ENCODE measurements at places on chromosomes 2 and 18.

DNA sequence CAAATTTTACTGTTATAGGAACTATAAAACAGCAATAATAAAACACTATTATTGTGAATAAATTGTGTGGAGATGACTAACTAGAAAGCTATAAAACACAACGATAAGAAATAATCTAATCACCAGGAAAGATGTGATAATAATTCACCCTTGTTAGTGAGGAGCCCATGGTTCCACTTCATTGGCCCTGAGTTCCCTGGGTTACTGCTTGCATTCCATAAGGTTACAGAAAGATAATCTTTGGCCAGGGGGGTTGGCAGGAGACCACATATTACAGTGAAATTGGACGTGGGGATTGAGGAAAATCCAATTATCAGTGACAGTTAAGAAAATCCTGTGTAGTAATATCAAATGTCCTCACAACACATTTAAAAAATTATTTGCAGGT, 2.5 kb upstream of the CPO start:
- DNase-seq, result no peak

GRCh38 chr2:59888015-59888414, 665.4 kb downstream of the BCL11A start:
- DNase-seq, result no peak

DNA sequence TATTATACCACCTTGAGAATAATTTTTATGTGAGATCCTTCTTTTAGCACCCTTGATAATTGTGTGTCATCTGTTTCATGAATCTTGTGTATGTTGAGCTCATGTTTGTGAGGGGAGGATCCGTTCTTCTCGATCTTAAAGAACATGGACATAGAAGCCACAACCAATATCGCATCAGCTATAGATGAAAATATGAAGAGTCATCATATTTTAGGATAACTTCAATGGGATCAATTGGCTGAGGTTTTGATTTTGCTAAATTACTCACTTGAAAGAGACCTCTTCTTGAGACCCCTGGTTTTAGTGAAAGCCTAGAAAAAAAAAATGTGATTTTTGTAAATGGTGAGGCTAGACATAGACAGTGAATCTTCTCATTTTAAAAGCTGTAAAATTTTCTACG, 385.3 kb upstream of the NRP2 start:
- no peak for DNase-seq

DNA sequence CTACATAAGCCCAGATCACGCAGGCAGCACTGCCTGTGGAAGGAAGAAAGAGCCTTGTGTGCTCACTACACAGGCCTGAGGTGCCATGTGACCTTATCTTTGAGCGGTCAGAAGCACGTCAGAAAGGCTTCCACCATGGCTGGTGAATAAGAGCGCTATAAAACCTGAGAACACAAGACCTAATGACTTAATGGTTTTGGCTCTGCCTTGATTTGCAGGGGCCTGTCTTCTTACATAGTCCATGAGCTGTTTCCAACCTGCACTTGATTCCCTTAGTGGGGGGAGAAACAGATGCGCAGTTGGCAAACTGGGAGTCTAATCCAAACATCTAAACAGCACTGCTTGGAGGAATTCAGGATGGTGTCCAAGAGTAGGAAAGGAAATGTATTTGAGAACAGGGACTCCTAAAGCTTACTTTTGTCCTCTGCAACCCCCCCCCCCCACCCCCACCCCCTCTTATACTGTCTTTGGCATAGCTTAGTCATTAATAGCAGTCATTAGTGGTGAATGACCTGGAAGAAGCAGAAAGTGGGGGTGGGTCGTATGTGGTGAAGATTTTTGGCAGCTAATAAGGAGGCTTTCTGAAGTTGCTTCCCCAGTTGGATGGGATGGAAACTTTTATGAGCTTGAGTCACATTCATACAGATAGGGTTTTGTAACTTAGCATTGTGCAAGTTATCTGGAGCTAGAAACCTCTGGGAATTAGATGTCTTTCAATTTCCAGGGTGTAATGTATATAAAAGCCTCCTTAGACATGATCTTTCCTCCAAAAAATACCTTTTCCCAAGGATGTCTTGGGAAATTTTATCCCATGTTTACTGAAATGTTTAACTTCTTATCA, 454.1 kb downstream of the MEIS1 start:
- DNase-seq, result peak; percentile 52

DNA sequence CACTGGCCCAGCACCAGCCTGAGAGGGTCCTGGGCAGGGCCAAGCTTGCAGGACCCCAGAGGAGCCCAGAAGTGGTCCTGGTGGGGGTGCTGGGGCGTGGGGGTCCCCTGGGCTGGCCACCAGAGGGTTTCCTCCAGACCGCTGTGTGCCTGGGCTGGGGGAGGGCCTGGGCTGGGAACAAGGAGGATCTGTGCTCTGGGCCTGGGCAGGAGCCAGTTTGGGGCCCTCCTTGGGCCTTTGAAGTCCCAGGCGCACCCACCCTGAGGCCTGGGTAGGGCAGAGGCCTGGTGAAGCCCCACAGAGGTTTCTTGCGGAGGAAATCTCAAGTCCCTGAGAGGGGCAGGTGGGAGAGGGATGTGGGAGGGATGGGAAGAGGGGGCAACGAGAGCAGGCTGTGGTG, 63.4 kb upstream of the GPC1 start:
- DNase-seq, result no peak

DNA sequence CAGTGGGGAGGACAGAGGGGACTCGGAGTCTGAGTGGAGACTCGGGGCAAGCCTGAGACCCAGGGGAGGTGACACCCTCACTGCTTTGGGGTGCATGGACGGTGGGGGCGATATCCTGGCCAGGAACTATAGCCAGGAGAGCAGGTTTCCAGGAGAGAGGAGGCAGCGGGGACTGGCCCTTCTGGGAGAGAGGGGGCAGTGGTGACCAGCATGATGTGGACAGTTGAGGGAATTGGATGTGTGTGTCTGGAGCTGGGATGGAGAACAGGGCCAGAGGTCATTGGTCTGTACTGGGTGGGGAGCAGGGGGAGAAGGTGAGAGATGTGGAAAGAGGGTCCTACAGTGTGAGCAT, 63.6 kb downstream of the ACKR3 start:
- DNase-seq, result no peak

DNA sequence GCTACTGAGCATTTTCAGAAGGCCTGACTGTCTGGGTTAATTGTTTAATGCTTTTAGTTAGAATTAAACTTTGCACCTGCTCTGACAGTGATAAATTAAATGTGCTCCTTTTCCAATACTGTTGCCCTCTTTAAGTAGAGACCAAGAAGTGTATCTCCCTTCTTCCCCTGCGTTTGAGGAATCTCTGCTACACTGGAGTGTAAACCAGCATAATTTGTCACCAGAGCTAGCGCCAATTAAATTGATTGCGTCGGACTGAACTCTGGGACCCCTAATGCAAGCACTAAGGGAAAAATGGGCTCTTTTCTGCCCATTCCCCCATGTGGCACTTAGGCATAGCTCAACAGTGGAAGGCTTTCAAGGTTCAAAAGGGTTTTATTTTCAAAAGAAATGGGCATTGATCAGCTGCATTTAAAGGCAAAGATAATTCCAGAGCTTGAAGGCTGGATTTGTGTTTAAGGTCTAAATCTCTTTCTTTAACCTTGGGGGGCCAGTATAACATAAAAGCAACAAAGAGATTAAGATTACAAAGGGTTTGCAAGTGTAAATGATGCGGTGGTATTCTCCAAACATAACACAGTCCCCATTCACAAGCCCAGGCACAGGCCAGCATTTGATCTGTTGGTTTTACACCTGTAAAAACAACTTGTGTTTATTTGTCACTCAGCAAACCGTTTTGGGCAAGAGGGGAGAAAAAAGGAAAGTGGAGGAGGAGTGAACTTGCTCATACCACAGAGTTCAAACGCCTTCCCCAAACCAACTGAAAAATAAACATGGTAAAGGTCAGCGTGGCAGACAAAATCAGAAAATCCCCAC, 427.6 kb downstream of the BCL11A start:
- no peak for DNase-seq

DNA sequence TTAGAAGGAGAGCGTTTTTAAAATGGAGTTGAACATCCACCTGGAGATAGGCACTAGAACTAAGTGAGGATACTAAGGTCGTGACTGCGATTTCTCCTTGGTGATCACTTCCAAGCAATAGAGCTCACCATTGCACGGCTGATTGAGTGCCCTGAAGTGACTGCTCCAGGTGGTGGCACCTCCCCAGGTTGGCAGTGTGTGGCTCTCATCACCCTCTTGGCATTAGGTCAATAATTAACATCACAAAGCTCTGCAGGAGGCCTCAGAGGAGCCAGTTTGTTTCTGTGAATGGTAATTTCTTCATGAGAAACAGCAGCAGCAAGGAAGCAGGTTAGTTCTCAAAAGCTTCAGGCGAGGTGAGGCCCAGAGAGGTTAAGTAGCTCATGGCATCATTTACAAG, 259.6 kb downstream of the CLIP4 start:
- no peak for DNase-seq

DNA sequence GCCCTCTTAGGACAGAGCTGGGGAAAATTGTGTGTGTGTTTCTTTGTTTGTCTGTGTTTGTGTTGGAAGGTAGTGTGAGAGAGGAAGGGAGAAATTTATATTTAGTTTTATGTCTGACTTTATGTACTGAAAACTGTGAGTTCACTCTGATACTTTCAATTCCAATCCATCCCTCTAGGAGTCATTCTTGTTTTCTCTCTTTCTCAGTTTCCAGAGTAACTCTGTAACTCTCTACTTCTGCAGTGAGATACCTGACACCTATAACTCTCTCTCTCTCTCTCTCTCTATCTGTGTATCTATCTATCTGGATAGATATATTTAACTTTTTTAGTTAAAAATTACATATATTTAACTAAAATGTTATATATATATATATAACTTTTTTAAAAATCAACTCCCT, 128.7 kb downstream of the UBR3 start:
- DNase-seq, result no peak

- no peak for DNase-seq
Observed at GRCh38 chr2:119360423-119360966, 6.1 kb downstream of the C2orf76 start.

DNA sequence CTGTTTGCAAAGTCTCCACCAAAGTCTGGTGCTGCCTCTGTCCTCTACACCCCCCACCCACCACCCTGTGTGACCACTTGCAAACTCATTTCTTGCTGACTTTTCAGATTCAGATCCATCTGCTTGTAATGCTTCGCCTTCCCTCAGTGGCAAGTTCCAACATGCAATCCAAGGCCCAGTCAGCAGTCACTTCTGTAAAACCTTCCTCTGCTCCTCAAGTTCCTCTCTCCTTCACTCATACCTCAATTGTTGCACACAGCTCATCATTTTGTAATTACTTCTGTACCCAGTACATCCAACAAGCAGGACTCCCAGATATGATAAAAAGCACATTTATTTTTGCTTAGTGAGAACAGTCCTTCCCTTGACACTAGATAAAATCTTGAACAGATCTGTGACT, 6.5 kb upstream of the LOXHD1 start:
- DNase-seq, result peak; percentile 74

GRCh38 chr2:32882816-32883810, 63.6 kb upstream of the LTBP1 start:
- peak; percentile 7 for DNase-seq

GRCh38 chr2:218781691-218782527, at the start of gene CYP27A1:
Gene CYP27A1 (plus strand): TSS chr2:218782147. CDS start chr2:218782183, 36 bp downstream.
- DNase-seq, result peak; percentile 14

- DNase-seq, result no peak
Observed at GRCh38 chr18:9925369-9925768, 11.6 kb downstream of the VAPA start.

DNA sequence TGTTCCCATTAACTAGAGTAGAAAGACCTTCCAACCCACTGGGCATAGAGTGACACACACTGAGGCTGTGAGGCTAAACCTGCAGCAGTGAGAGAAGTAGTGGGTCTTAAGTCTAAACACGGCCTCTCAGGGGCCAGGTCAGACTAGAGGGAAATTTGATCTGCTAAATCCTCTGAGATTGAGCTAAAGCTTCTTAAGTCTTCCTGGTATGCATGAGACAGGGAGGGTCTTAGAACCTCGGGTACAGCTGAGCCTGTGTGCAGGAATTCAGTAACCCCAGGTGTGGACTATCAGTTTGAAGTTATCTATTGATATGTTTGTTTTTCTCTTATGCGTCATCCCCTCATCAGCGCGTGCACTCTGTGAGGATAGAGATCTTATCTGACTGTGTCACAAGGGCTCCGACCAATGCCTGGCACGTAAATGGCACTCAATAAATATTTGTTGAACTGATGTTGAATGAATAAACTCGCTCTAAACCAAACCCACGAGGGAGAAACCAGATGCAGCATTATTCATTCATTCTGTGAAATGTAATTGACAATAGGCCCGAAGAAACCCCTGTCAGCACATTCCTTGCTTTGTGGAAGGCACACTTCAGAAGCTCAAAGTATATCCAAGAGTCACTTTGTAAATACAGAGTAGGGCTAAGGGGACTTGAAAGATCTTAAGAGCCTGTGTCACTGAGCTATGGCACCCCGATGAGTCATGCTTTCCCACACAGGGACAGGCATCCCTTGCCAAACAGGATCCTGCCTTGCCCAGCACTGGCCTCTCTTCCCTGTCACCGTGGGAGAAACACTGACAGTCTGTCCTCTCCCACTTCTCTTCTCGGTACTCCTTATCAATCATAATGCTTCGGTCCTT, 21.7 kb upstream of the RAB10 start:
- peak; percentile 82 for DNase-seq

GRCh38 chr2:86223140-86223926, 24.1 kb downstream of the MRPL35 start:
- DNase-seq, result peak; percentile 35

All from epithelial cell of esophagus (primary cell).